ENCODE measurements at places on chromosomes 5 and 9.
A peak's percentile ranks its signal among the peaks of the same experiment; 100 is the strongest.

GRCh38 chr9:126612326-126612812 lies 1.4 kb upstream of the LMX1B start:
- no peak for DNase-seq

DNA sequence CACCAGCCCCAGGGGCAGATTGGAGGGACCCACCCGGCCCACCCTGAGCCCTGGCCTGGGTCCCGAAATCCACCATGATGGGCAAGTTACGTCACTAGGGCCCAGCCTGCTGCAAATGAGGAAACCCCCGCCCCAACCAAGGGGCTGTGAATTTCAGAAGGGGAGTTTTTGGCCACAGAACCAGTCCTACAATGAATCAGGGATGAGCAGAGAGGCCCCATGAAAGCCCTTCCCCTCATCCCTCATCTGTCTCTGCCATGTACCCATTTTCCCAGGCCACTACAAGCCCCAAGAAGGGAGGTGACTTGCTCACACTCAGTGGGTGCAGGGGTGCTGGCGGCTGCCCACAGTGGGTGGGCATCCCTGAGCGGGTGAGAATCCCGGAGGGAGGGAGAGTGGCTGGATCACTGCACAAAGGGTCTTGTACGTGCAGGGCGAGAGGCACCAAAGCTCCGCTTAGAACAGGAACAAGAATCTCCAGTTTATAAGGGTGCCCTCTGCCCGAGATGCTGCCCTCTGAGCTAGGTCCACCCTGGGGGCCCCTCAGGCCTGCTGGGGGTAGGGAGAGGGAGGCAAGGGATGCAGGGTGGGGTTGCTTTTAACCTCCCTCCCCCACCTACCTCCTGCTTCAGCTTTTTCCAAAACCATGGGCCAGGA lies 10.4 kb upstream of the TCF7 start:
- DNase-seq = no peak

GRCh38 chr5:139708434-139708861 lies 60.3 kb downstream of the CXXC5 start:
- DNase-seq = no peak

- DNase-seq = no peak
Measured at GRCh38 chr5:119655061-119655460, 25.7 kb downstream of the FAM170A start.

GRCh38 chr9:5858833-5859232 lies 25.9 kb upstream of the ERMP1 start:
- DNase-seq = no peak

GRCh38 chr5:103602438-103602837 lies 39.8 kb upstream of the NUDT12 start:
- DNase-seq = no peak

DNA sequence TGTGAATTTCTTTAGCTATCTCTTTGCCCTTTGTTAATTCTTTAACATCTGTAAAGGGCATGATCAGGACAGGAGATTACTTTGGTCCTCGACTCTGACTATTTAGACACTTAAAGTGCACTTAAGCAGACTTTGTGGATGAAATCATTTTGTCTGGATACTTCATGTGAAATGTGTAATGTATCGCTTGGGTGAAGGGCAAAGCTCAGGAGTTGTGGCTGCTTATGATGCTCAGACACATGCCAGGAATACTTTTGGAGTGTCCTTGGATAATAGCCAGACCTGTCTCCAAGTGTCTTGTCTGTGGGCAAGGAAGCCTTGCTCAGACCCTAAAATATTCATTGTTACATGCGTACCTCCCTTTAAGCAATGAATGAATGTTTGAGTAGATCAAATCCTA lies 87.8 kb downstream of the RAI14 start:
- no peak for DNase-seq

- no peak for DNase-seq
Measured at GRCh38 chr9:70613024-70613768, 198.7 kb upstream of the KLF9 start.

DNA sequence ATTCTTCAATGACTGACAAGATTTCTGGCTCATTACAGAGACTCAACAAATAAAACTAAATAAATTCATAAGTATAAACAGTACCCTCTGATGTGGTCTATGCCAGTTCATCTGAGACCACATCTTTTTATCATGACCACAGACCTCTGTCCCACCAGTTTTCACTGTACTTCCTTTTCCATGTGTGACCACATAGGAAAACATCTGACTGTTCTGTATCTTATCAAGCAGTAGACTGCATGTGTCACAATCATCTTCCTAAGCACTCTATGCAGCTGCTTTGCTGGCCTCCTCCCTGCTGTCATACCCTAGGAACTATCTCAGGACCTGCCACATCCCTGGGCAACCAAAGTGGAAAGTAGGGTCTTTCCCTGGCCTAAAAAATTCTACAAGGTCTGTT lies 205.0 kb upstream of the ZNF462 start:
- no peak for DNase-seq

GRCh38 chr5:149416987-149417710 lies 38.1 kb upstream of the IL17B start:
- no peak for DNase-seq

- no peak for DNase-seq
Measured at GRCh38 chr9:98520221-98520960, 188.3 kb downstream of the GABBR2 start.

- DNase-seq = no peak
Measured at GRCh38 chr9:76818271-76818670, 54.0 kb downstream of the PCA3 start.

DNA sequence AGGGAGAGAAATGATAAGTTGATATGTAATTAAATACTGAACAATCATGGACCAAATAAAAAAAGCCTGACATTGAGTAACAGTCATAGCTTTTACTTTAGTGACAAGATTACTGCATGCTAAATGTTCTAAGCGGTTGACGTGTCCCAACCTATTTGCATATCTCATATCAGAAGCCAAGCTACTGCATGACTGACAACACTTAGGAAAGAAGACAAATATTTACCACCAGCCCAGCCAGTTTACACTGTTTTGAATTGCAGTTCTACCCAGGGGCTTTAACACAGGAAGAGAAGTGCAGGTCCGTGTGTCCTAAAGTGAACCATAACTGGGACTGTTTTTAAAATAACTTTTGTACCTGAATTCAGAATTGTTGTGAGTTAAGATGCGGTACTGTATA lies 219.9 kb downstream of the PRDM9 start:
- DNase-seq = no peak

DNA sequence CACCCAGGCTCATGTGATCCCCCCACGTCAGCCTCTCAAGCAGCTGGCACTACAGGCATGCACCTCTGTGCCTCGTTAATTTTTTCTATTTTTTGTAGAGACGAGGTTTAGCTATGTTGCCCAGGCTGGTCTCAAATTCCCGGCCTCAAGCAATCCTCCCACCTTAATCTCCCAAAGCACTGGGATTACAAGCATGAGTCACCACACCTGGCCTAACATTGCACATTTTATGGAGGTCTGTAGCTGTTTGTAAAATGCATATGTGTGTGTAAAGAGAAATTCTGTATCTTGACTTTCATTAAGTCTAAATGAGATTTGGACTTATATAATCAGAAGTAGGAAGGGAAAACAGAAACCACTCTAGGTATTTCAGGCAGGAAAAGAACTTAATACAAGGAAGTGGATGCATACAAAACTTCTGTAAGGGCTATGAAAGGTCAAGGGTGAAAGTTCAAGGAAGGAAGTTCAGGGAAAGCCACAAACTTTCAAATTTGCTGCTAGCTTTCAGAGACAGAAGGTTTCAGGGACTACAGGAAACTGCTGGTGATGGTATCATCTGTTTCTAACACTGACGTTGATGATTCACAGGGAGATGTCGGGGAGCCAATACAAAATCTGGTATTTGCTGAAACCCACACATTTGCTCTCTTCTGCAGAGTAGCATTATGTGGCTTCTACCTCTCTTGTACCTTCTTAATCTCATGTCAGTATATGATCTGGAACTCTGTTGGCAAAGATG lies 209.4 kb downstream of the PIK3R1 start:
- peak; percentile 72 for DNase-seq

DNA sequence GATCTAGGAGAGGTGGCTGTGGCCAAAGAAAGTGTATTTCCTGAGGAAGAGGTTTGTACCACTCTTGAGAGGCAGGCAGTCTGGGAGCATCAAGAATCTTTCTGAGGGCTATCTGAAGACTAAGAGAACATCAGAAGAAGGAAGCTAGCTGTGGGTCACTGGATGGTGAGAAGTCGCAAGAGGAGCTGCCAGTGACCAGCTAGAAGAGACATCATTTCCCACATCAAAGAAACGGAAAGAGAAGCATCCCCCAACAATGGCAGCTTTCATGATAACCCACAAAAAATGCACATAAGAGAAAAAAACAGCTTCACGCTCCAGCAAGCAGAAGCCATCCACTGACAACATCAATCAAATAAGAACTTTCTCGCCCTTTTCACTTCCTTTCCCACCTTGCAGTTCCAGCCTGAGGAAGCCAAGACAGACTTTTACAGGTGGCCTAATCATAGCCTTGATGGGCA lies 25.0 kb upstream of the CEP78 start:
- DNase-seq = peak; percentile 53

GRCh38 chr5:174837919-174838902 lies 113.8 kb downstream of the MSX2 start:
- DNase-seq = no peak

- DNase-seq = no peak
Measured at GRCh38 chr5:168364151-168364661, 72.8 kb downstream of the WWC1 start.

DNA sequence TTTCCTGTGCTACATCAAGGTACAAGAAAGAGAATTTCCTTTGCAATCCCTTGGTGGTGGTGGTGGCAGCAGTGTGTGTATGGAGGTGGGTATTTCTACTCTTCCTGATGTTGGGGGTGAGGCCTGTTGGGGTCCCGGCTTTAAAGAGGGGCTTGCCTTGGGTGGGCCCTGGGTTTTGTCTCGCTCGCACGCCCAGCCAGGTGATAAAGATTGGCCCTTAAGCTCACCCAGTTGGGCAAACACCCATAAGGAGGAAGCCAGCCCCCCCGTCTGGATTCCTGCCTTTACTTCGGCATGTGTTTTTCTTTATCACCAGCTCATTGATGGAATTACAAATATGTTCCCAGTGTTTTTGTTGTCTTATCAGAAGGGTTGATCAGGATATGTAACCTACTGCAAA lies 16.0 kb upstream of the SARDH start:
- no peak for DNase-seq

DNA sequence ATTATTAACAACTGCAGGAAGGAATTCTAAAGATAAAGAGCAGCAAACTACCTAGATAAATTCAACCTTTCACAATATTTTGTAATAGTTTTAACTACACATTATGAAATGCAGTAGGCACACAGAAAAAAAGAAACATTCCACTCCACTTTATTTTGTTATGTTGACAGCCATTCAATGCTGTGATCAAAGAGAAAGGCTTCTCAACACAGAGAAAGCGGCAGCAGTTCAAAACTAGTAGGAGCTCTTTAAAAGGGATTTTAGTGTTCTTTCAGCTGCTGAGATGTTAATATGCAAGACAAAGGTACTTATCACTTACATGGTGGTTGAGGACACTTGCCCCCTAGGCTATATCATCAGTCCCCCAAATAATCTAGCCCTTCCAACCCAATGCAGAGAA lies 11.6 kb downstream of the CEMIP2 start:
- no peak for DNase-seq

GRCh38 chr9:79559495-79560181 lies 12.1 kb upstream of the TLE4 start:
- DNase-seq = no peak

DNA sequence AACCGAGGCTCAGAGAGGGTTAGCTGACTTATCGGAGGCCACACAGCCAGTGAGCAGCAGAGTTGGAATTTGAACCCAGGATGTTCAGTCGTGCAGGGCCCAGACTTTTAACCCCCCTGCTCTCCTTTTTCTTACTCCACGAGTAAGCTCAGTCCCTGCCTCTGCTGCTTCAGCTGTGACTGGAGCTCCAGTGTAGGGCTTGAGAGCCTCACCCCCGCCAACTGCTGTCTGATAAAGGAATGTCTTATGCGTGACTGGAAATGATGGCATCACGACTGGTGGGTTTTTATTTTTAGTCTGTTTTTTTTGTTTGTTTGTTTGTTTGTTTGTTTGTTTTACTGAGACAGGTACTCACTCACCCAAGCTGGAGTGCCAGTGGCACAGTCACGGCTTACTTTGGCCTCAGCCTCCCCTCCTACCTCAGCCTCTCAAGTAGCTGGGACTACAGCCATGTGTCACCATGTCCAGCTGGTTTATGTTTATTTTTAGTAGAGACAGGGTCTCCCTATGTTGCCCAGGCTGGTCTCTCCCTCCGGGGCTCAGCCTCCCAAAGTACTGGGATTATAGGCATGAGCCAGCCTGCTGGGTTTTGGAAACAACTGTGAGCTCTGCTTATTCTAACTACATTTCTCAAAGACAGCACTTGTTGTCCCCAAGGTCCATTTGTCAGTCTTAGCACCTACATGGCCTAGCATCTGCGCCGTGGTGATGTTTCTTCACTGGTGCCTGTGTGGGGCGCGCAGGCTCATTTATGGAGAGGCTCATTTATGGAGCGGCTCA lies 52.5 kb upstream of the NCS1 start:
- no peak for DNase-seq

DNA sequence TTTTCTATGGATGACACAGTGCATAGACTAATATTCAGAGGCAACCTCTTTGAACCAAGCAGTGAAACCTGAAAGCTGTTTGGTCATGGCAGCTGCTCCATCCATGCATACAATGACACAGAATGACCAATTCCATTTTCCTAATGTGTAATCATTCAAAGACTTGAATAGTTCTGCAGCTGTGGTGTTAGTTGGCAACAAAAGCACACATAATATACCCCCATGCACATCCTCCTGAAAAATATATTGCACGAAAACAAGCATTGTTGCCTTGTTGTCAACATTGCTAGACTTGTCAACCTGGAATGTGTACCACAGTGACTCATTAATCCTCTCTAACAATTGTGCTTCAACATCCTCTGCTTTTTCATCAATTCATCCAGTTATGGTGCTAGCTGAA lies 71.0 kb upstream of the SEMA6A start:
- no peak for DNase-seq

DNA sequence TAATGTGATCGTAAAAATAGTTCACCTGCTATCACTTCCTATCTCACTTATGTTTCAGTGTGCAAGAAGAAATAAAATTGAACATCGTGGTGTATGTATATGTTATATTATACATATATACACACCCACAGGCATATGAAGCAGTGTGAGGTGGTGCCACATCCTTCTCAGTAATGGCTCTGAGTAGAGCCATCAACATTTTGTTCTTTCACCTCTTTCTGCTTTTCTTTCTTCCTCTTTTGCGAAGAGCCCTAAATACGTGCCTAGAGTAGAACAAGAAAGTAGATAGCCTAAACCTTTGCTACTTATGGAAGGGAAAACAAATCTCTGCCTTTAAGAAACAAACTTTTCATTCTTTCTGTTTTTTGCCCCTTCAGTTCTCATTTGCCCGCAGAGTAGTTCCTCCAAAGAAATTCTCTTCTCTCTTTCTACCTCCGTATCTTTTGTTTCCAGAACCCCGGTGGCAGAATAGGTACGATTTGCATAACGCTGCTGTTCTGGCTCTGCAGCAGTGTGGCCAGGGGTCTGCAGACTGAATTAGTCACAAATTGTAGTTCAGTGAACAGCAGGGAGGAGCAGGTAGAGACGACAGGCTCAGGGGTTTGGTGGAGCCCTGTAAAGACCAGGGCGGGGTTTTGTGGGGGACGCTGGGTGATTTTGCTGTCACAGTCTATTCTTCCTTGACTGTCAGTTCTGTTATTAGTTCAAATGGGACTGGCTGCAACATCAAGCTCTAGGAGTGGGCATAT lies 40.5 kb upstream of the PJA2 start:
- DNase-seq = no peak

GRCh38 chr9:125190361-125190801 lies 778 bp upstream of the PPP6C start:
- DNase-seq = no peak
